Stimulated activated CD4-positive, alpha-beta T cell treated with anti-CD3 and anti-CD28 coated beads, TNF-alpha, amount 100 ng/mL, for 1 hour (primary cell): ENCODE measurements at places on chromosomes 7 and 10.

- no peak for DNase-seq
Observed at GRCh38 chr7:36128448-36129047, 24.5 kb upstream of the EEPD1 start.

DNA sequence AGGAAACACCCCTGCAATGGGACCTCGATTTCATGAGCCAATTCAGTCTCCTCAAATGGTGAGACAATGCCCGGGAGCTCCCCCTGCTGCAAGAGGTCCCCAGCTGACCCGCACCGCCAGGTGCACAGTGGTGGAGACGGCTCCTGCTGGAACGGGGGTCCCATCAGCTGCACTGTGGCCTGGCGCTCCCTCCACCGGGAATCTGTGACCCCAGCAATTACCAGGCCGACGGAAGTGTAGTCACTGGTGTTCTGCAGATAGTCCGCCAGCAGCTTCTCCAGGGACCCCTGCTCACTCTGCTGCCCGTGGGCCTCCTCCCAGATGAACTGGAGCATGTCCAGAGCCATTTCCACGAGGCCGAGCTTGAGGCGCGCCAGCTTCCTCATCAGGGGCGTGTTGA, 64.9 kb upstream of the NKX6-2 start:
- DNase-seq, result no peak

DNA sequence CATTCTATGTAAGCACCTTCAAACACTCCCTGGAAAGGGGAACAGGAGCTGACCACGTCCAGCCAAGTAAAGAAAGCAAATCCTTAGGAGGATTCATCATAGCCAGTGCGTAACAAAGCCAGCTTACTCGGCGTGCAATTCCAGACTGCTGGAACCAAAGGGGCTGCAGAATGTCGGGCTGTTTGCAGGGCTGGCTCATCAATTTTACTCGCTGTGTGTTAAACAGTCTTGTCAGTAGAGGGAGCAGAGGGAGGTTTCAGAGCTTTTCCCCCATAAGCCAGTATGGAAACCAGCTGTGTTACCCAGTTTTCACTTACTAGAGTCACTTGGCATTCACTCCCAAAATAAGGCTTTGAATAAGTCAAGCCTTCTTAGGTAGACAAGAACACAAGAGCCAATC, 127.1 kb downstream of the KMT2E start:
- no peak for DNase-seq

GRCh38 chr7:132251327-132251659, 325.0 kb downstream of the PLXNA4 start:
- DNase-seq, result no peak

- no peak for DNase-seq
Observed at GRCh38 chr10:16529853-16530252, 8.2 kb upstream of the C1QL3 start.

DNA sequence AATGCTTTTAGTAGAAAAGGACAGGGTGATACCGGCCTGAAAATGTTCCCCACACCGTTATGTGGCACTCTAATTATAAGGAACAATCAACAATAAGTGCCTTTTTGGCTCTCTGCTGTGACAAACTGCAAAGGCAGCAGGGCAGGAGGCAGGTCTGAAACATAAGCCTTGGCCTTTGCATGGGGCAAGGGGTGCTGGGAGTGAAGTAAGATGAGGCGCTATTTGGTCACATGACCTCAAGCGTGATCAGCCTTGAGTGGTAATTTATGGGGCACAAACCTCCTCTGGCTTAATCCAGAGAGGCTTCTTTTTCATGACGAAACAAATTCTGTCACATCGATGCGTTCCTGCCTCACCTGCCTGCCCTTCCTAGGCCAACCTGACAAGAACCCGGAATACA, 202.7 kb downstream of the TAX1BP1 start:
- no peak for DNase-seq

DNA sequence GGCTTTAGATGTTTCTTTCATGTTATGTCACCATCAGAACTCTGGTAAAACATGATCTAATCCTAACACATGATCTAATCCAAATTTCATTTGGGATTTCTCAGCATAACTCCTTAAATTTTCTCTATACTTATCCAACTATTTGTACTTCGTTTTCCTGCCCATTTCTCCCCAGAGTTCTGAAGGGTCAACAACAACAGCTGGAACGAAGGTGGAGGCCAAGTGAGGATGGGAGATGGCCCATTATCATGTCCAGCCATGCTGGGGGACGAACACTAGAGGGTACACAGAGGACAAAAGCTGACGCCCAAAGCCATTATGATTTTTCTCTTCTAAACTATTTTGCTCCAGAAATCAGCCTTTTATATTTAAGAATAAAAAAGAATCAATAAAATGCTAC, 185.4 kb downstream of the DOCK4 start:
- no peak for DNase-seq

DNA sequence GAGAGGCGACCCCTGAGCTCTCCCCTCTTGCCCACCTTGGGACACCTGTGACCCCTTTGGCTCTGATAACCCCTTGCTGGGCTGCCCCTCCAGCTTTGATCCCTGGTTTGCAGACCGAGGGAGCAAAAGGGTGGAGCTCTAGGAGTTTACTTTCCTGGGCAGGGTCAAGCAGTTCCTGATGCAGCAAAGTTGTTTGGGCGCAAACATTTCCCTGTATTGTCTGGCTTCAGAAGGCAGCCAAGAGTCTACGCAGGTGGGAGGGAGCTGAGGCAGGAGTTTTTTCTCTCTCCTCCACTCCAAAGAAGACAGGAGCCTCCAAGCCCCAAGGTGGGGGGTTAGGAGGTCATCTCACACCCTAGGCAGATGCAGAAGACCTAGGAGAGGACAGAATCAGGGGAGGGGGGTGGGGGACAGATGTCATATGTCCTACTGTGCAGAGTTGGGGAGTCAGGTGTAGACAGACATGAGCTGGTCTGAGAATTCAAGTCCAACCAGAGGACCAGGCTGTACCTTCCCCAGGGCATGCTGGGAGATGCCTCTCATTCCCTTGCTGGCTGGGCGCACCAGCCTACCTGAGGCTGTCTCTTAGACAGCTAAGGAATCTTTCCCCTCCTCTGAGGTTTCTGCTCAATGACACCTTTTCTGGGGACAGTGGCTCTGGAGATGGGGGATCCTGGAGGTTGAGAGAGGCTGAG, 20.5 kb downstream of the TMEM270 start:
- no peak for DNase-seq

GRCh38 chr10:421170-421569, 268.3 kb downstream of the DIP2C start:
- DNase-seq, result no peak
